ENCODE measurements at places on chromosomes 1 and 21.

DNA sequence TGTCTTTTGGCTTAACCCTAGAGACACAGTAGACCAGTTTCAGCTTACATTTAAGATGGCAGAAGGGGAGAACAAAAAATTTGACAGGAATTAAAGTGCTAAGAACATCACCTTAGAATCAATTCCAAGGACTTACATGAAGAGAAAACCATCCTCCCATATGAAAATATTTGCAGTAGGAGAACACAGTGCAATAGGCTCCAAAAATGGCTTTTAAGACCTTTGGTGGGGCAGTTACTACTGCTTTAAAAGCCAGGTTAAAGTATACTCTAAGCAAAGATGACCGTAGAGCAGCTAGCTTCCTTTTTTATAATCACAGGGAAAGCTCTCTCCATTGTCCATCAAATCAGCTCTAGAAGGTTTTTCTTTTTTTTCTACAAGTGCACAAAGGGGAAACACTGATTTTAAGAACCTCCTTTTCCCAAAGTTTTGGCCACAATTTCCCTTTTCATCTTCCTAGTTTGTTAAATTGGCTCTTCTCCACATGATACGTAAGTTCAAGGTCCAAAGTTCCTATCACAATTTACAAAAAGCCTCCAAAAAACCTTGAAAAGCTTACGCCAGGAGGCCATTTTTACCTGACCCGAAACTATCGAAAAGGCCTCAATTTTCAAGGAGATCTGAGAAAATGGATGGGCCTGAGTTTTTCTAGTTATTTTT is 3.3 kb downstream of the TXNIP start:
- DNase-seq, result no peak

GRCh38 chr1:77744576-77744975 is 15.1 kb downstream of the USP33 start:
- no peak for DNase-seq

- DNase-seq, result peak; percentile 44
Observed at GRCh38 chr1:16207318-16208269, 4.9 kb downstream of the ARHGEF19 start.

- DNase-seq, result no peak
Observed at GRCh38 chr1:96036763-96037162, 684.8 kb upstream of the PTBP2 start.

DNA sequence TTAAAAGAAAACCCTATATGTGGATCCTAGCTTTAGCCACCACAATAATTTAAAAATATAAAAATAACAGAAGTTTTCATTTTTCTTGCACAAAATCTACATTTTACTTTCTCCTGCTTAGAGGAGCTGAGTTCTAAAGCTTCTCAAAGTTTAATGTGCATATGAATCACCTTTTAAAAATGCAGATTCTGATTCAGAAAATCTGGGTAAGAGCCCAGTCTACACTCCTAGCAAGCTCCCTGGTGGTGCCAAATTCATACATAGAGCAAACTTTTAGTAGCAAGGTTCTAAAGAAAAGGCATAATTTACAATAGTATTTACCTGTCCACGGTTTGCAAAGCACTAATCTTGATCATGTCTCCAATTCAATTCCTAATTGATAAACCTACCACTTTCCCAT is 19.3 kb downstream of the RSBN1 start:
- no peak for DNase-seq

GRCh38 chr1:42206164-42206563 is 41.6 kb upstream of the GUCA2A start:
- no peak for DNase-seq

GRCh38 chr1:39671793-39672550 is at the start of gene NT5C1A:
TSS of gene NT5C1A (minus strand) at chr1:39672107. CDS start at chr1:39672038, 69 bp downstream.
- peak; percentile 42 for DNase-seq

DNA sequence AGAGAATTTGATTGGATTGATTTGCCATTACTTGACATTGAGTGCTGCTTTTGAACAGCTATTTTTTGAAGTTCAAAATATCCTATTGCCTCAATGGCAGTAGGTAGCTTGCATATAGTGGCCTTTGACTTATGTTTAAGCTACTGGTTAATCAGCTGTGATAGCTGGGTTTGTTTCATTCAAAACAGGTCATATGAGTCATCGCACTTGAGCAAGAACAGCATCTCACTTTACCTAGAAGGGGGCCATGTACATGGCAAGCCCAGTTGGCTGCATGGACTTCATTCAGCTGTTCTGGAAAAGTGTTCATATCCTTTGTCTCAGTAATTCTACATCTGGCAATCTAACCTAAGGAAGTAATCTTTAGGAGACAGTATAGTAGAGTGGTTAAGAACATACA is 29.0 kb upstream of the ARID1A start:
- no peak for DNase-seq

DNA sequence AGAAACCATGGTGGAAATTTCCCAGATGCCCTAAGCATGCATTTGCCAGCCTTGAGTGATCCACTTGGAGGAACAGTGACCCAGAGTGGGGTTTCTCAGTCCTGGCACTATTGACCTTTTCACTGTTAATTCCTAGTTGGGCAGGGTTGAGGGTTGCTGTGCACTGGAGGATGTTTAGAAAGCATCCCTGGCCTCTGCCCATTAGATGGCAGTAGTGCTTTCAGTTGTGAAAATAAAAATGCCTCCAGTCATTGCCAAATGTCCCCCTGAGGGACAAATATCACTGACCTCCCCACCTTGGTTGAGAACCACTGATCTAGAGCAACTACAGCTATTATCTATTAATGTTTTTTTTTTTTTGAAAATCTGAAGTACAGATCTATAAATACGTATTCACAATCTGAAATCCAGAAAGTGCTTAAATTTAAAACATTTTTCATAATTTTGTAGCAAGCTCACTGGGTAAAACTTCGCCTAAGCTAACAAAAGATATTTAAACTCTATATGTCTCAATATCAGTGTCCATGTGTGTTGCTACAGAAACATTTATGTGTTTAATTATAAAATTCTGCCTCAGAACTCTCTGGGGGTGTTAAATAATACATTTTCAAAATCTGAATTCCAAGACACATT is 27.3 kb downstream of the F3 start:
- DNase-seq, result no peak

- DNase-seq, result no peak
Observed at GRCh38 chr1:230103306-230104173, 36.5 kb downstream of the GALNT2 start.

DNA sequence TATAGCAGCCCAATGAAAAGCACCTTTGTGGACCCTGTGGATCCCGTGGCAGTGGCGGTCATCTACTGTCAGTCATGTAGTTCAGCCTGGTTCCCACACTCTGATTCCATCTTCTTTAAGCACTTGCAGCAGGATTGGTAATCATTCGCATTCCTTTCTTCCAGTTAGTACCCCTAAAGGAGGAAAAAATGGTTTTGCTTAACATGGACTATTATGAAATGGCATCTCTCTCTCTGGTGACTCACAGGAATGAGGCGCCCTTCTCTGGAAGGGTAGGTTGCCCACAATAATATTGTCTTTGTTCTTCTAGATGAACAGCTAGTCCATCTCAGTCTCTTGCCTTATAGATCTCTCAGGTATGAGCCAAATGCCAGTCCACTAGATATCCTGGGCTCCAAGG is 127.9 kb upstream of the MROH9 start:
- no peak for DNase-seq

- no peak for DNase-seq
Observed at GRCh38 chr21:42843056-42843455, 36.3 kb downstream of the WDR4 start.

- DNase-seq, result no peak
Observed at GRCh38 chr1:16999863-17000262, 11.9 kb downstream of the ATP13A2 start.

- no peak for DNase-seq
Observed at GRCh38 chr1:87926921-87927320, 598.2 kb downstream of the LMO4 start.

- no peak for DNase-seq
Observed at GRCh38 chr1:167387251-167387910, 130.9 kb downstream of the CD247 start.

- no peak for DNase-seq
Observed at GRCh38 chr1:161177936-161178244, 583 bp upstream of the B4GALT3 start.

GRCh38 chr1:230622151-230622550 is 20.1 kb upstream of the COG2 start:
- DNase-seq, result no peak

DNA sequence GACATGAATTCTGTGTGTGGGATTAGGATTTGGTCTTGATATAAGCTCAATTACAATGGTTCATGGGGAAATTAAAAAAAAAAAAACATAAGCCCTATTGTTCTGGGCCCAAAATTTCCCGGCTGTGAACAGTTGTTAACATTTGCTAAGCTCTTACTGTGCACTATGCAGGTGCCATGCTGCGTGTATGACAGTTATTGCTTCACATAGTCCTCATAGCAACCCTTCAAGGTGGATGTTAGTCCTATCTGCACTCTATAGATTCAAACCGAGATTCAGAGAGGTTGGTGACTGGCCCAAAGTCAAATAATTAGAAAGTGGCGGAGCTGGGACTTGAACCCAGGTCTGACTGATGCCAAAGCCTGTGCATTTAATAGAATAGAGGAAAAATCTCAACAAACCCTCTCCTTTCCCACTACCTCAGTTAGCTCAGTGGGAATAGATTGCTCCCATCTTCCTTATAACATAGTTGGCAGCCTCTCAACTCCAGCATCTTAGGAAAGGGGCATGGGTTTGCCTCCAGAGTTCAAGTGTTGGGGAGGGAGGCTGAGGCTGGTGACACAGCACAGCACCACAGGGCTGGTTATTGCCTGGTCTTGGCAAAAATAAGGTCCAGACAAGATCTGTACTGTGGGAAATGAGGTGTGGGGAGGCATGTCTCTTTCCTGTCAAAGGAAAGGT is 55.0 kb upstream of the GCLM start:
- DNase-seq, result no peak

- no peak for DNase-seq
Observed at GRCh38 chr21:45220071-45220481, 67.6 kb downstream of the POFUT2 start.

- no peak for DNase-seq
Observed at GRCh38 chr1:109312246-109312645, 5.4 kb upstream of the MYBPHL start.

GRCh38 chr21:34921151-34921550 is 128.0 kb downstream of the RUNX1 start:
- no peak for DNase-seq
